Omental fat pad (tissue), 4 donors: ENCODE measurements at places on chromosomes 6 and 20.

GRCh38 chr6:49635480-49635879, 1.2 kb downstream of the RHAG start:
- DNase-seq = no peak

DNA sequence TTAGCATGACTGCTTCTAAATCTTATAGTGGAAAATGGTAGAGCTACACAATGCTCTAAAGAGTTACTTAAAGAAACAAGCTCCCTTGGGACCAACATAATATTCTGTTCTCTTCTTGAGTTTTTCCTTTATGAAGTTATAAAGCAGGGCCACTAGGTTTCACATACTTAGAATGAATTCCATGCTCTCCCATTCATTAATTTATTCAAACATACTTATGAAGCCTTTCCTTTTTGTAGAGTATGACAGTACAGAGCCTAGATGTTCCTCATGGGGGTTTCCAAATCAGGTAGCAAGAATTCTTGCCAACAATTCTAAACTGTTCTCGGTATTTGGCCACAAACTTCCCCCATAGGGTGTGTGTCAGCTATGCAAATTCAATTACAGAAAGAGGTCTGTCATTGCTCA, 20.6 kb upstream of the FABP7 start:
- no peak for DNase-seq

DNA sequence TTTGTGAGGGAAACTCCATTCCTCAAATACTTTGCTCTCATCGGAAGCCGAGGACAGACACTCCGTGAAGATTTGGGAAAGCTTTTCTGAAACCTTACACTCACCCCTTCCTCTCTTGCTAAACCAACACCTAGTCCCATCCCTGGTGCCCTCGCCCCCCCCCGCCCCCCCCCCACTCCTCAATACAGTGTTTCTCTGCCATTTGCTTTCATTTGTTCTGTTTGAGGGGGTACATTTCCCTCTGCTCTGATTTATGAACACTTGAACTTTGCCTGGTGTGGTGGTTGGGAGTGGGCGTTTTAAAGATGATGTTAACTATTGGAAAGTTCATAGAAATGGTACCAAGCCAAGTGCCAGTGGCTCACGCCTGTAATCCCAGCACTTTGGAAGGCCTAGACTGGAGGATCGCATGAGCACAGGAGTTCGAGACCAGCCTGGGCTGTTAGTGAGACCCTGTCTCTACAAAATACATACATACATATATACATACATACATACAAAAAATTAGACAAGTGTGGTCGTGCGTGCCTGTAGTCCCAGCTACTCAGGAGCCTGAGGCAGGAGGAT, 1.1 kb downstream of the RAB32 start:
- no peak for DNase-seq

DNA sequence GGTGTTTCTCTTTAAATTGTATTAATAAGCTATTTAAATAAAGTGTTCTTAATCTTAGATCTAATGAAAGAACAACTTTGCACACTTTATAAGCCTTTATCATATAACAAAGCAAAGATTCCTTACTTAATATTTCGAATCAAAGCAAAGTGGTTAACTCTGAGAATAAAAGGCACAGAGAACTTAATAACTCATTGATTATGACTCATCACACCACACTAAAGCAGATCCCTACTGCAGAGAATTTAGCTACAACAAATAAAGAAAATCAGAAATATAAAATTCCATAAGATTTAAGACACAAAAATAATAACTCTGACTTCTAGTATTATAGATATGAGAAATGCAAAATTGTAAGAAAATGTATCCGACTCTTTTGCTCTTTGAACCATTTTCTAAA, 135.6 kb upstream of the RUNX2 start:
- no peak for DNase-seq

GRCh38 chr6:6645261-6645917, 56.9 kb downstream of the LY86 start:
- no peak for DNase-seq

DNA sequence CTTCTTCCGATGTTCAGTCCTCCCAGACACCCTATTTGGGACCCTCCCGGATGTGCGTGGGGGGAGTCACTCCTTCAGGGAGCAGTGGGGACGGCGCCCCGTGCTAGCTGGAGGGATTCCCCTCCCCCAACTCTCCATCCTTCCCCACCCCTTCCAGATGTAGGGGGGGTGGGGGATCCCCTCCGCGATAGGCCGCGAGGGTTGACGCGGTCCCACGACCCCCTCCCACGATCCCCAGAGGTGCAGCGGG, 548 bp downstream of the GNL1 start:
- DNase-seq = no peak

DNA sequence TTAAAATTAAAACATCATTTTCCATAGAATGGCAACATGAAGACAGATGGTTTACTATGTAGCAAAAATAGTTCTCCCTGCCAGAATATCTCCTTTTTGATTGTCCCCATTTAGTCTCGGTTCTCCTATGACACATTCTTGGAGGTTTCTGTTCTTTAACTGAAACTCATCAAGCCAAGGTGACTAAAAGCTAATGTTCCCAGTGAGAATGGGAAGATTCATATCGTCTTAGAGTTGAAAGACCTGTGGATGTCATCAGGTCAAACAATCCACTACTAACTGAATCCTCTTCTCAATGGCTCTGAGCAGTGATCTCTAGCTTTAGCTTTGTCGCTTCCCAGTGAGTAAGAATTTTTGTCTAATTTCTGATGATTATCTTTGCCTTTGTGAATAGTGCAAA, 1.3 kb upstream of the DOK5 start:
- no peak for DNase-seq

DNA sequence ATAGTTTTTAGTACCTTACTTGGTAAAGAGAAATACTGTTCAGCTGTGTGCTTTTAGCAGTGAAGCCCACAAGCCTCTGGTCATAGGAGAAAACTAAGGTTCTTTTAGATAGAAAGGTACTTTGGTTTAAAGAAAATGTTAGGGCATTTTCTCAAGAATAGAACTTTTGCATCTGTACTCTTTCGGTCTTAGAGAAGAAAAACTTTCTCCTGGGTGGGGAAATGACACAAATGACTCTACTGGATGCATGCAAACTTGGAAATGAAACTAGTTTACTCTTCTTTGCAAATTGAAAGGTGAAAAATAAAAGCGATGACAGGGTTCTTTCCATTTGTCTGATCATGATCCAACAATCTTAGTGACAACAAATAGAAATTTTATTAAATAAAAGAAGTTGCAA, 2.1 kb upstream of the TMEM217 start:
- no peak for DNase-seq

DNA sequence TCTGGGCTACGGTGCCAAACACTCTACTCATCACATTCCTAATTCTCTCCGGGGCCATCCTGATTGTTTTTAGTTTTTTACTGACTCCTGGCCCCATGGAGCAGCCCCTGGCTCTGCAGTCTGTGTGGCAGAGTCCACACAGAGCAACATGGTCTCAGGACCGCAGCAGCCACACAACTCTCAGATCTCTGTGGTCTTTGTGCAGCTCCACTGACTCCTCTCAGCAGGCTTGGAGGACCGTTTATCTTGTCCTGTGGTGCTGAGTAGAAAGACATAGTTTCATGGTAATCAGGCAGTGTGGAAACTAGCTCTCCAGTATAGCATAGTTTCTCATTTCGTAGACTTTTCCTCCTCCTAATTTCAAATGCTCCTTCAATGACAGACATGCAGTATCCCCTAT, 168.4 kb downstream of the EDN1 start:
- DNase-seq = no peak

DNA sequence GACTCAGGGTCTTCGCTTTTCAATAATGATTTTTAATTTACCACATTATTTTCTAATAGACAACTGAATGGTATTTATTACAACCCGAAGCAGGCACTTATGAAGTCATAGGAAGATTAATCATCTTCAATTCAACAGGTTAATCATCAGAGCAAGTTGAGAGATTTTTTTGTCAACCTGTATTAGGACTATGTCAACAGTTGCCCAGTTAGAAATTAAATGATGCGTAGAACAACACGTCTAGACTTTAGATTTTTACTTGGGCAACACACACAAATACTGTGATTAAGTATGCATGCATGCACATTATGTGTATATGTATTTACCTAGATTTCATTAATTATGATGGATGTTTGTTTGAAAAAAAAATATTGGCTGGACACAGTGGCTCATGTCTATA, 4.3 kb downstream of the ILRUN start:
- no peak for DNase-seq

- DNase-seq = no peak
Measured at GRCh38 chr20:25067102-25067987, 9.4 kb upstream of the ACSS1 start.

- DNase-seq = no peak
Measured at GRCh38 chr6:87181903-87182302, 26.5 kb downstream of the ZNF292 start.

GRCh38 chr6:106194949-106195921, 109.1 kb downstream of the PRDM1 start:
- DNase-seq = no peak

GRCh38 chr20:50278684-50279531, 88.3 kb downstream of the CEBPB start:
- DNase-seq = no peak

DNA sequence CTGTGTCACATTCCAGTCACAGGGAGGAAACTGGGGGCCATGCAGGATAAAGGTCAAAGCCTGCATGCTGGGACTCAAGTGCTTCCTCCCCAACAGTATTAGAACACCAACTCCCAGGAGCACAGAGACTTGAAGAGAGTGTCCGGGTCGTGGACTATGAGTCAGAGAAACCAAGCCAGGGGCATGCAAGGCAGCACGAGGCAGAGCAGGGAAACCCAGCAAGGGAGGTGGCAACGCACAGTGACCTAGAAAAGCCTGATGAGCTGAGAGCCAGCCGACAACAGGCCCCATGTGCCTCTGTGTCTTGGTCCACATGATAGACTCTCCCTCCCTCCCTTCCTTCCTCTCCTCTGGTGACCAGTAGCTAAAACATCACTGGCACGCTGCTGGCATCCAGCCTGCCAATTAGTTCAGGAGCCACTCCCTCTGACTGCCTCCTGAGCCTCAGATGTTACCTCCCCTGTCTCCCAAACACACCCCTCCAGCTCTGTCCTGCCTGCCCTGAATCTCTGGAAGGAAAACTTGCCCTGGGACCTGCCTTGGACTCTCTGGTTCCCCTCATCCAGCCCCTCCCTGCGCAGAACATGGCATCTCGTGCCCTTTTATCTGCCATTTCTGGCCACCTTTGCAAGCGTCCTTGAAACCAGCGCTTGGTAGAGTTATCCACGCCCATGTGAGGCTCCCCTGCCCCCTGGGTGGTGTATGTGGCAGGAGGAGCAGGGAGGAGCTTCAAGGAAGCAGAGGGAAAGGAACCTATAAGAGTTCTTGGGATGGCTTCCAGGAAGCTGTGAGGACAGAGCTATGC, 16.2 kb upstream of the RNF39 start:
- DNase-seq = no peak

- DNase-seq = no peak
Measured at GRCh38 chr20:8997701-8998117, 71.2 kb upstream of the PLCB4 start.

GRCh38 chr20:13858871-13859270, 74.0 kb downstream of the NDUFAF5 start:
- DNase-seq = no peak

DNA sequence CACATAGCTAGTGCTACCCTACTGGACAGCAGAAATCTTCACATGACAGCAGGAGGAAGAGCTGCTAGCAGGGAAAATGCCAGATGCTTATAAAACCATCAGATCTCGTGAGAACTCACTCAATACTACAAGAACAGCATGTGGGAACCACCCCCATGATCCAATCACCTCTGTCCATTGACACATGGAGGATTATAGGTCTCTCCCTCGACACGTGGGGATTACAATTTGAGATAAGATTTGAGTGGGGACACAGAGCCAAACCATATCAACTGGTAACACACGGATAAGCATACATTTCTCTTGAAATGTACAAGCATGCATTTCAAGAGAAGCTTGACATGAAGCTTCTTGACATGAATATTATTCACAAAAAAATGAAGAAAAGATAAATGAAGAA, 64.1 kb downstream of the MMS22L start:
- DNase-seq = no peak

DNA sequence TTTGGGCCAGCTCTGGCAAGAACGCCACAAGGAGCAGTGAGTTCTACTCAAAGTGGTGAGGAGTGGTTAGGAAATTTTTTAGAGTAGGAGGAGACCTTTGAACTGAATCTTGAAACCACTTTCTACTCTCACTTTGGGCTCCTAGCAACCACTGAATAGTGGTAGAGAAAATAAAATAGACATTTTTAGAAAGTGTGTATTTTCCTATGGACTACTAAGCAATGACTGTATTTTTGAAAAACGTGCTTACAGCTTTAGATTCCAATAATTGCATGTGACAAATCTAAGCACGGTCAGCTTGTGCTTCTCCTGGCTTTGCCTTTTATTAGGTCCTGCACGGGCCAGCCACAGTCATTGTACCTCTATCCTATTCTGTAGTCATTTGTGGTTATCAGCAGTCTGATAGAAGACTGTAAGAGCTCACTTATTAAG, 8.7 kb upstream of the IFNGR1 start:
- no peak for DNase-seq

DNA sequence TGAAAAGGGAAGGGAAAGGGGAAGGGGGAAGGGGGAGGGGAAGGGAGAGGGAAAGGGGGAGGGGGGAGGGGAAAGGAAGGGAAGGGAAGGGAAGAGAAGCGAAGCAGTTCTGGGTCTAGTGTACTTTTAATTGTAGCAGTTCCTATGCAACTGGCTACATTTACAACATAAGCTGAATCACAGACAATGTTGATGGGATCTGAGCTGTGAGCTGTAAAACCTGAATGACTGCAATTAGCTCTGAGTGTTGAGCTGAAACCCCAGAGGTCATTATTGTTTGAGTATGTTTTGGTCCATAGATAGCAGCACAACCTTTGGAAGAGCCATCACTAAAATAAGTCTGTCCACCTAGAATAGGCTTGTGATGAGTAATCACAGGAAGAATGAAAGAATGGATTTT, 7.2 kb upstream of the ABHD12 start:
- no peak for DNase-seq

GRCh38 chr6:87251225-87251624, 71.2 kb upstream of the SMIM8 start:
- no peak for DNase-seq

DNA sequence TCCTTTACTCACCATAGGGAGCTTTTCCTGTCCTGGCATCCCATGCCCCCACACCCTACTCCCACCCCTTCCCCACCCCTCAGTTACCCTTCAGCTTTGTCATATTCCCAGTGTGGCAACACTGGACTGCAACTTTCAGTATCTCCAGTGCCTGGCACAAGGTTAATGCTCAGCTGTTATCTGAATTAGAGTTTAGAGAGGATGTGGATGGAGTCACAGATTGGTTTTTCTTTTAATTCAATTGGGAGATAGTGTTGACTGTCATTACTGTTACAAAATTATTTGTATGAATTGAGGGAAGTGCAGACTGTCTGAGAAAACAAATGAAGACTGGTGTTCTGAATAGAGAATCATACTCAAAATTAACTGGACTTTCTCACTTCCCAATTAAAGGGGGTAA, 89.9 kb downstream of the TULP4 start:
- no peak for DNase-seq
